NCI-H2171 (cell line): ENCODE measurements at places on chromosomes 1 and 21.

- DNase-seq: peak; percentile 13
Measured at GRCh38 chr1:119549719-119550132, 42.7 kb downstream of the HSD3B1 start.

- DNase-seq: peak; percentile 58
Measured at GRCh38 chr1:200962631-200963030, 60.9 kb downstream of the KIF21B start.

- DNase-seq: no peak
Measured at GRCh38 chr1:19067182-19067911, 110.9 kb upstream of the IFFO2 start.

GRCh38 chr1:173995475-173995874 lies 26.7 kb downstream of the RC3H1 start:
- no peak for DNase-seq

- no peak for DNase-seq
Measured at GRCh38 chr21:10641107-10641506, 119.7 kb downstream of the TPTE start.
